ENCODE measurements at places on chromosomes 11 and 22. TPM values are rescaled to one million over a fixed set of nuclear protein-coding genes. Genes with fewer than 3 reads are reported as not detected.

DNA sequence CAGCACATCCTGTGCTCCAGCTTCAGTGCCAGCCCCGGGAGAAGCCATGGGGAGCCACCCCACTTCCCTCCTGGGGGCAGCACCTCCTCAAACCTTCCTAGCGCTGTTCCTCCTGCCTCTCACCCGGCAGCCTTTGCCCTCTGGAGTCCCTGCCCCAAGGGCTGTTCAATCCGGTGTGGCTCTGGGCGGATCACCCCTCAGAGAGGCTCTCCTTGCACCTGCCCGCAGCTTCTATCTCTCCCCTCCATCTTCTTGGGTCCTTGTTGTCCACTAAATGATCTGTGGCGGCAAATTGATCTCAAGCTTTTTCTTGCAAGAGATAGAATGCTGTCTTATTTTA, 18.1 kb upstream of the CDKN1C start:
- H3K27me3 ChIP-seq: no peaks in the 10 kb centered on the region
- H3K27ac ChIP-seq: no peak overlapping the region
- no peaks in the 10 kb centered on the region for H3K36me3 ChIP-seq
- no peak for DNase-seq
- peak overlapping the region; percentile 73 for H3K4me3 ChIP-seq
- peaks cover 30% of the 10 kb centered on the region for H3K4me1 ChIP-seq

DNA sequence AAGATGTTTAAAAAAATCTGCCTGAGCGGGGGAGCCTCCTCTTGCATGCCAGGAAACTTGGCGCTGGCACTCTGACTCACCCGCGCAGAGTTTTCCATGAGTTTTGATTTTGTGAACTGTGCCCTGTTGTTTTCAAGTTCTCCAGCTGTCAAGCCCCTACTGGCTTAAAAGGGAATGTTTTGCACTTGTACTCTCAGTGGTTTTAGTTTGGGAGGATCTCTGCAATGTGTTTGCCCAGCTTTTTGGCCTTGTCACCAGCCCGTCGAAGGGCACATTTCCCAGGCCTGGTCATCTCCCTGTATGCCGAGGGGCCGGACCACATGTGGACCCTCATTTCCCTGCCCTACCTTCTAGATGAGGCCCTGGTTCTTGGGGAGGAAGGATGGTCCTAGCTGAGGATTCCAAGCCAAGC, 12.2 kb downstream of the MRGPRF start:
- H3K27me3 ChIP-seq: peaks cover 52% of the 10 kb centered on the region
- H3K27ac ChIP-seq: no peak overlapping the region
- H3K4me1 ChIP-seq: no peaks in the 10 kb centered on the region
- DNase-seq: no peak
- no peak overlapping the region for H3K4me3 ChIP-seq

DNA sequence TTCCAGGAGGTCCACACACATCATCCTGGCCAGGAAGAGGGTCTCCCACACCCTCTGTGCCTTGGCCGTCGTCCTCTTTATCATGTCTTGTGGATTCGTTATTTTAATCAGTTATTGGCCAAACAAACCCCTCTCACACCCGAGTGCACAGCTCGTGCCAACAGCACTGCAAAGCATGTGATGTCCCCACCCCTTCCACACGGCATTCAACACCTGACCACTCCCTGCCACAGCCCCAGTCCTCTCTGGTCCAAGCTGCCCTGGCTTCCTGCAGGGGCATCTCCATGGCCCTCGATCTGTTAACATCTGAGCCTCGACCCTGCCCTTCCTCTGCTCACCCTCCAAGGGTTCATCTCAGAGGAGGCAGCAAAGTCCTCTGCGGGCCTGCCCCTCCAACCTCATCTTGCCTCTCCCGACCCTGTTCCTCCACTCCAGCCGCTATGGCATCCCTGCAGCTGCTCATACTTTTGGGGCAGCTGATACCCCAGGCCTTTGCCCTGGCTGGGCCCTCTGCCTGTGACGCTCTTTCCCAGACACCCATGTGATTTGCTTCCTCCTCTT, 14.0 kb downstream of the MYEOV start:
- no peak overlapping the region for H3K4me3 ChIP-seq
- DNase-seq: no peak
- peaks cover 29% of the 10 kb centered on the region for H3K4me1 ChIP-seq
- no peaks in the 10 kb centered on the region for H3K27me3 ChIP-seq
- peak overlapping the region; percentile 79 for H3K27ac ChIP-seq
- H3K36me3 ChIP-seq: no peaks in the 10 kb centered on the region

DNA sequence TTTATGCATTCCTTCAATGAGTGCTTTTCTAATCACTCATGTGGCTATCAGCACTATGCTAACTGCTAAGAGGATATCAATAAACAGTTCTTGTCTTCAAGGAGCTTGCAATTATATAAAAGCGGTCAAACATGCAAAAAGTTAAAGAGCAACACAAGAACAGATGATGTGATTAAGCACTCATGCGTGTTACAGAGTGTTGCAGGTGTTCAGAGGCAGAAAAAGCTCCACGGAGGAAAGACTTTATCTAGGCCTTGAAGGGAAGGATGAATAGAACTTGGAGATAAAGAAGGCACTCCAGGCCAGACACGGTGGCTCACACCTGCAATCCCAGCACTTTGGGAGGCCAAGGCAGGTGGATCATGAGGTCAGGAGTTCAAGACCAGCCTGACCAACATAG, 13.6 kb downstream of the CD3E start:
- H3K4me1 ChIP-seq: peaks cover 50% of the 10 kb centered on the region
- H3K27ac ChIP-seq: no peak overlapping the region
- no peak for DNase-seq

FZD4 gene
- not detected for polyA plus RNA-seq

- no peak for DNase-seq
- no peak overlapping the region for H3K27ac ChIP-seq
- H3K4me1 ChIP-seq: no peaks in the 10 kb centered on the region
- H3K4me3 ChIP-seq: no peak overlapping the region
- H3K36me3 ChIP-seq: no peaks in the 10 kb centered on the region
These were observed 462.4 kb downstream of the RAB38 start for GRCh38 chr11:87712802-87713202.

VSIG2 gene
- polyA plus RNA-seq: not detected

GRCh38 chr11:41612415-41612814, 153.0 kb upstream of the LRRC4C start:
- no peaks in the 10 kb centered on the region for H3K27me3 ChIP-seq
- H3K36me3 ChIP-seq: no peaks in the 10 kb centered on the region
- DNase-seq: no peak
- H3K27ac ChIP-seq: no peak overlapping the region
- no peak overlapping the region for H3K4me3 ChIP-seq
- no peaks in the 10 kb centered on the region for H3K4me1 ChIP-seq

- H3K27me3 ChIP-seq: no peaks in the 10 kb centered on the region
- H3K4me1 ChIP-seq: no peaks in the 10 kb centered on the region
- H3K4me3 ChIP-seq: no peak overlapping the region
- DNase-seq: no peak
- no peak overlapping the region for H3K27ac ChIP-seq
- no peaks in the 10 kb centered on the region for H3K36me3 ChIP-seq
These were observed 32.0 kb upstream of the OR6M1 start for GRCh38 chr11:123838199-123838598.

GRCh38 chr22:44192098-44192815, 11.5 kb downstream of the PARVG start:
- no peaks in the 10 kb centered on the region for H3K27me3 ChIP-seq
- H3K4me1 ChIP-seq: peaks cover 64% of the 10 kb centered on the region
- DNase-seq: no peak
- H3K36me3 ChIP-seq: peaks cover 9% of the 10 kb centered on the region

- peak; percentile 95 for DNase-seq
- peak overlapping the region; percentile 92 for H3K4me3 ChIP-seq
- H3K36me3 ChIP-seq: peaks cover 12% of the 10 kb centered on the region
These were observed 464 bp upstream of the ANKRD13D start for GRCh38 chr11:67288452-67289225.

DNA sequence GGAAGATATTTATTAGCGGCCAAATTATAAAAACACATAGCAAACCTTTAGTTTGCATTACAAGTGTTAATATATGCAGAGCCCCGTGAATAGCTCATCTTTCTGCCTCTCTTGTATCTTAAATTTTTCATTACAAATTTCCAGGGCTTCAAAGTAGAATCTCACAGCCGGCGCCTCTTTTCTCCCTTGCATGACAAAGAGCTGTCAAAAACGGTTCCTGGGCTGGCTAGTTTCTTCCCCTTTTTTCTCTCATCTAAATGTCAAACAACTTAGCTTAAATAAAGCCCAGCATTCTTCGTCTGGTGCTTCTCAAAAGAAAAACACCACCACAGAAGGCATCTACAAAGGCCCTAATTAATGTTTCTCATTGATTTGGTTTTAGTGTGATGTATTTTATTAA, 253.0 kb downstream of the INSC start:
- H3K4me3 ChIP-seq: no peak overlapping the region
- no peak overlapping the region for H3K27ac ChIP-seq
- no peaks in the 10 kb centered on the region for H3K4me1 ChIP-seq
- no peak for DNase-seq
- H3K36me3 ChIP-seq: no peaks in the 10 kb centered on the region

DNA sequence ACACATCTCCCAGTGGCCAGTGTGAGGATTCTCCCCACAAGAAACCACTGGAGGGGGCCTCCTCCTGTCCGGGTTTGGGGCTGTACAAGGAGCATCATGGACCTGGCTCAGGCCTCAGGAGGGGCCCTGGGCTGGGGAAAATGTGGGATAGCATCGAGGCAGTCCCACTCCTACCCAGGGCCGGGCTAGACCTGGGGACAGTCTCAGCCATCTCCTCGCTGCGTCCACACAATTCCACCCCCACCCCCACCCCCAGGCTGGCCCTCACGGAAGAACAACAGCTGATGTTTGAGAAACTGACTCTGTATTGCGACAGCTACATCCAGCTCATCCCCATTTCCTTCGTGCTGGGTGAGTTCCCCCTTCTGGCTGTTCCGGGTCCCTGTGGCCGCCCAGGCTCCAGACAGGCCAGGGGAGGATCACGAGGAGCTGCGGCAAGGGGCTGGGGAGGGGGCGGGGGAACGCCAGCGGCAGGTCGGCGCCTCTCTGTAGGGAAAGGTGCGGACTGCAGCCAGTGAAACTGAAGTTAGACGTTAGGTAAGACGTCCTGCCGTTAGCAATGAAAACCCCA, 4.8 kb downstream of the BEST1 start:
- H3K36me3 ChIP-seq: no peaks in the 10 kb centered on the region
- H3K4me1 ChIP-seq: peaks cover 17% of the 10 kb centered on the region
- no peak for DNase-seq
- H3K4me3 ChIP-seq: peak overlapping the region; percentile 71
- no peak overlapping the region for H3K27ac ChIP-seq
- H3K27me3 ChIP-seq: peaks cover 20% of the 10 kb centered on the region

LARGE2 gene
- polyA plus RNA-seq: 37.5 TPM

- peak; percentile 69 for DNase-seq
- H3K36me3 ChIP-seq: no peaks in the 10 kb centered on the region
- no peak overlapping the region for H3K4me3 ChIP-seq
- peaks cover 11% of the 10 kb centered on the region for H3K27me3 ChIP-seq
These were observed 27.3 kb downstream of the ARHGEF17 start for GRCh38 chr11:73335204-73335923.

FAM180B gene
- polyA plus RNA-seq: not detected

DNA sequence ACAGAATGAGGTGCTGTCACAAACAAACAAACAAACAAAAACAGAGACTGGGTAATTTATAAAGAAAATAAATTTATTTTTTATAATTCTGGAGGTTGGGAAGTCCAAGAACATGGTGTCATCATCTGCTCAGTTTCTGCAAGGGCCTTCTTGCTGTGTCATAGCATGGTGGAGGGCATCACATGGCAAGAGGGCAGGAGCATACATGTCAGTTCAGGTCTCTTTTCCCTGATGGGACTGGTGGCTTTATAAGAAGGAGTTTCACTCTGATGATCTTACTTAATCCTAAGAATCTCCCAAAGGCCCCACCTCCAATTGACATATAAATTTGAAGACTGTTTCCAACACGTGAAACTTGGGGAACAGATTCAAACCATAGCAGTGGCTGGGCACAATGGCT, 135.7 kb downstream of the NECTIN1 start:
- H3K36me3 ChIP-seq: no peaks in the 10 kb centered on the region
- H3K27ac ChIP-seq: no peak overlapping the region
- no peaks in the 10 kb centered on the region for H3K4me1 ChIP-seq
- peaks cover 4% of the 10 kb centered on the region for H3K27me3 ChIP-seq
- no peak for DNase-seq

GRCh38 chr11:278001-278951, at the start of gene NLRP6:
Gene NLRP6, plus strand, starts transcription at chr11:278407. Its CDS starts 163 bp downstream, at chr11:278570.
- no peaks in the 10 kb centered on the region for H3K36me3 ChIP-seq
- peaks cover 32% of the 10 kb centered on the region for H3K27me3 ChIP-seq
- H3K27ac ChIP-seq: peak within 1 kb of the TSS; percentile 69
- DNase-seq: no peak

GRCh38 chr11:69494851-69495250, 13.4 kb downstream of the LINC01488 start:
- no peaks in the 10 kb centered on the region for H3K4me1 ChIP-seq
- no peak overlapping the region for H3K4me3 ChIP-seq
- no peak overlapping the region for H3K27ac ChIP-seq
- H3K36me3 ChIP-seq: no peaks in the 10 kb centered on the region
- DNase-seq: no peak
- H3K27me3 ChIP-seq: peaks cover 19% of the 10 kb centered on the region

- no peaks in the 10 kb centered on the region for H3K36me3 ChIP-seq
- DNase-seq: no peak
- H3K27me3 ChIP-seq: peaks cover 14% of the 10 kb centered on the region
- H3K27ac ChIP-seq: no peak overlapping the region
These were observed 32.5 kb downstream of the ALX4 start for GRCh38 chr11:44277196-44278090.

GRCh38 chr11:113531575-113532451, 56.6 kb upstream of the DRD2 start:
- no peaks in the 10 kb centered on the region for H3K4me1 ChIP-seq
- DNase-seq: no peak
- no peak overlapping the region for H3K4me3 ChIP-seq

GRCh38 chr22:46744581-46744980, 6.5 kb upstream of the CERK start:
- no peak for DNase-seq
- H3K27ac ChIP-seq: no peak overlapping the region
- peaks cover 11% of the 10 kb centered on the region for H3K27me3 ChIP-seq

LMNTD2 gene
- polyA plus RNA-seq: 4.3 TPM

WNT7B gene
- polyA plus RNA-seq: not detected

WT1 gene
- not detected for polyA plus RNA-seq

- H3K4me1 ChIP-seq: peaks cover 64% of the 10 kb centered on the region
- no peaks in the 10 kb centered on the region for H3K27me3 ChIP-seq
- H3K36me3 ChIP-seq: no peaks in the 10 kb centered on the region
These were observed 52.1 kb downstream of the STIM1 start for GRCh38 chr11:3907590-3907989.

MFNG gene
- 298 TPM for polyA plus RNA-seq

OAF gene
- not detected for polyA plus RNA-seq

TIGD3 gene
- polyA plus RNA-seq: 2.8 TPM
